ENCODE measurements at places on chromosomes 16 and 17.

GRCh38 chr17:78496311-78496710, 80.9 kb downstream of the DNAH17 start:
- no peak for DNase-seq

- DNase-seq, result no peak
Observed at GRCh38 chr17:75428543-75429469, 23.3 kb upstream of the GRB2 start.

DNA sequence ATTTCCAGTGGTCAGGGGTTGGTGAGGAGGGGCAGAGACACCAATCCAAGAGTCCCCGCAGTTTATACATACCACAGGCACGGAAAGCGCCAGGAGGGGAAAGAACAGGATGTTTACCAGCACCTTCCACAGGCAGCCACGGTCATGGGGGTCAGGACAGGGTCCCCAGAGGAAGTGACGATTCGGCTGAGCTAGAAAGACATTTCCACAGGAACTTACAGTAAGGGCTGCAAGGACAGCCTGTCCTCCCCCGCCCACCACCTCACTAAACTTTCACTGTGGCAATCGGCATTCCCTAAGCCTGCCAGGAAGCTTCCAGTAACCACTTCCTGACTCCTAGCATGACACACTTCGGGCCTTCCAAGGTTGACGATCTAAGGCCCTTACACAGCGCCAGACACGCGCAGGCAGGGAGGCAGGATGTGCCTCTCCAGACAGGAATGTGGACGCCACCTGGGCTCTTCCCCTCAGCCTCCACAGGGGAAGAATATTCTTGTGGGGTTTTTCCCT, 1.2 kb upstream of the MT2A start:
- DNase-seq, result no peak

- no peak for DNase-seq
Observed at GRCh38 chr16:53809088-53809932, 105.4 kb downstream of the FTO start.

DNA sequence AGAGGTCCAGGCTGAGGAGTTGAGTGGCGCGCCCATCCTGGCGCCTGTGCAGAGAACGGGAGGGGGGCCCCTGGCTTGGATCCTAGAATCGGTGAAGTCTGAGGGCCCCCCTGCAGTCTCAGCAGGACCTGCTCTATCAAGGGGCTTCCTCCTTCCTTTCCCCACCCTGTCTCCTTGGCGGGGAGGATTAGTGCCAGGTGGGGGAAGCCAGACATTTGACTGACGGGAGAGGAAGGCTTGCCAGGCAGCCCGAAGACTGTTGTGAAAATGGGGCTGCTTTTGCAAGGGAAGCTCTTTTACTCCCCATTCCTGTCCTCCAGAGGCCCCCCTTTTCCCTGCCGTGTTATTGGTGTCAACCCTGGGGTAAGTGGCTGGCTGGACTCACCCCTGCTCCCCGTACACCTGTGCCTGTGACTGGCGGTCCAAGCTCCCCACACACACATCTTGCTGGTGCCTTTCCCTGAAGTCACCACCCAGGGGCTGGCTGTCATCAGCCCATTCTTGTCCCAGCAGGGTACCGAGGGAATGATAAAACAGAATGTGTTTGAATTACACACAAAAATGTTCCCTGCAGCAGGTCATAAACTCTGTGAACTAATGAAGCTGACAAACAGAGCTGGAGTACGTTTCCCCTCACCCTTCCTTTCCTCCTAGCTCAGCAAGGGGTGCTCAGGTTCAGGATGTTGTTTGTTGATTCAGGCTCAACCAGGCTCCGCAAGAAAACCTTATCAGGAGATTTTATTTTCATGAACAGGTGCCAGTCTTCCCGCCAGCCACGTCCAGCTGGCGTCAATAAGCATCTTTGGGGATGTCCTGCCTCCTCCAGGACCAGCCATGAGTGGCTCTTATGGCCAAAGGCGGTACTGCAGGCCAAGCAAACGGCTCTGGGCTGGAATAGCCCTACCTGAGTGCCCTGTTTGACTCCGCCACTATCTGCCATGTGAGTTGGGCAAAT, 4.4 kb upstream of the ARMC7 start:
- DNase-seq, result no peak

DNA sequence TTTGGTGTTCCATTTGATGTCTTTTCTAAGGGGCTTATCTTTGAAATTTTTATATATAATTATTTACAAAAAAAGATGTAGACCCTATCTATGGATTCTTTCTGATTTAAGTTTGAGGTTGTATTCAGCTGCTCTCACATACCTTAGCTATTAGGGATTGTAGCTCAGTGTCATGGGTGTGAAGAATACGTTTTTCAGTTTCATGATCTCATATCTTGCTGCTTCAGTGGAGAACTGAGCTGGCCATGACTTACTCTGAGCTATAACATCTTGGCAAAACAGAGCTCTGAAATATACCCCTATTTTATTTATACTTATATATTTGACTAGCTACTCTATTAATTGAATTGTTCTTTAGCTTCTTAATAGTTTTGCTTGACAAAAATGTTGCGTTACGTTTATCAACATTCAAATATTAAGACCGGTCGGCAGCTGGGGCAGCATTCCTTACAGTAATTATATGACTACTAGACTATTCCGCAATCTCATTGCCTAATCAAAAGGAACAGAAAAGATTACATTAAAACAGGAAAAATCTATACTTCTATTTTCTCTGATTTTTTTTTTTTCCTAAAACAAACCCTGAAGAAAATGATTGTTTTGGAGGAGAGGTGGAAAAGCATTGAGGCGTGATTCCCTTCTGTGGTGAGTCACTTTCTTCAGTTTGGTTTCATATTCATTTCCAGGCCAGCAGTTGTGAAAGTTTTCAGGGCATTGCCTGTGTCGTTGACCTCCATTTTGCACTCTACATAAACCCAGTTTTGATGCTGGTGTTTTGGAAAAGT, 24.1 kb upstream of the KRT24 start:
- DNase-seq, result no peak

DNA sequence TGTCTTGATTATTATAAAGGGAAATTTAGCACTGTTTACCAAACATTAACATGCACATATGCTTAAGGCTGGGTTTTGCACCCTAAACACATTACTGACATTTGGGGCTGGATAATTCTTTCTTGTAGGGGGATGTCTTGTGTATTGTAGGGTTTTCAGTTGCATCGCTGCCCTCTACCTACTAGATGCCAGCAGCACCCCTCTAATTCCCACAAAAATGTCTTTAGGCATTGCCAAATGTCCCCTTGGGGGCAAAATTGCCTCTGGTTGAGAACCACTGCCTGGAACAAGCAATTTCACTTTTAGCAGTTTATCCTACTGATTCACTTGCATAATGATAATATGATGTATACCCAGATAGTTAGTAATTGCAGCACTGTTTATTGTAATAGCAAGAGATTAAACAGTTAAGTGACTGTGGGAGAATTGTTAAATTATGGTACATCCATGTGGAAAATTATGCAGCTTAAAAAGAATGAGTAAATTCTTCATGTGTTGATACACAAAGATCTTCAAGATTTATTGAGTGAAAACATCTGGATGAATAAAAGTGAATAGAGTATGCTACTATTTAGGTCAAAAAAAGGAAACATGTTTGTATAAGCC, 18.4 kb downstream of the PRSS54 start:
- no peak for DNase-seq

DNA sequence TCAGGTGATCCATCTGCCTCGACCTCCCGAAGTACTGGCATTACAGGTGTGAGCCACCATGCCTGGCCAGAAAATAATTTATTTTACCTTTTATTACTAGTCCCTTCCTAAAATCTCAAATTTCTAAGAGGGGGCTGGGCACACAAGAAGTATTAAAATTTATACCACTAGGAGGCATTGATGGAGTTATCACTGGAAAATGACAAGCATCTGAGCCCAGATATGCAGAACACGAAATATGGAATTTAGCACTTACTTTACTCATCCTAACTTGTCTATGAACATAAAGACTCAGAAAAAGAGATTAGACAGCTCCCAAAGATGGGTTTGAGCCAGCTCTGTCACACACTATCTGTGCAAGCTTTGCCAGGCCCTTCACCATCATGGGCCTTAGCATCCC, 46.4 kb downstream of the STAT5A start:
- no peak for DNase-seq

DNA sequence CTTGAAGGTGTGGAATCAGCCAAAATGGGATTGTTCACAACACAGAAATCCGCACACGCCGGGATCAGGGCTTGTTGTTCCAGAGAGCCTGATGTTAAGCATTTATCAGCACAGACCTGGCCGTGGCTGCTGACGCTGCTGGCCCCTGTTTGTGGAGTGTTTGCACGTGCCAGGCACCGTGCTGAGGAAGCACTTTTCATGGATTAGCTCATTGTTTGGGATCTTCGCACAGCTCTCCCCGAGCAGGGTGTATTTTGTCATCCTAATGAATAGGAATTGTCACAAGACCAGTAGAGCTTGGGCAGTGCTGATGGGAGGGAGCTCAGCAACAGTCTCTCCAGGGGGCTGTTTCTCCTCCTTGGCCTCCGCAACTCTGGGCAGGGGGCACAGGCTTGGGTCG, 160.4 kb upstream of the PLCG2 start:
- no peak for DNase-seq

- no peak for DNase-seq
Observed at GRCh38 chr17:63929860-63930766, 2.0 kb downstream of the CD79B start.

GRCh38 chr17:21094298-21094704, 32.5 kb upstream of the DHRS7B start:
- DNase-seq, result no peak

- no peak for DNase-seq
Observed at GRCh38 chr16:3054965-3055733, 8.8 kb downstream of the MMP25 start.

GRCh38 chr17:40190197-40191021, 13.1 kb downstream of the RAPGEFL1 start:
- no peak for DNase-seq

DNA sequence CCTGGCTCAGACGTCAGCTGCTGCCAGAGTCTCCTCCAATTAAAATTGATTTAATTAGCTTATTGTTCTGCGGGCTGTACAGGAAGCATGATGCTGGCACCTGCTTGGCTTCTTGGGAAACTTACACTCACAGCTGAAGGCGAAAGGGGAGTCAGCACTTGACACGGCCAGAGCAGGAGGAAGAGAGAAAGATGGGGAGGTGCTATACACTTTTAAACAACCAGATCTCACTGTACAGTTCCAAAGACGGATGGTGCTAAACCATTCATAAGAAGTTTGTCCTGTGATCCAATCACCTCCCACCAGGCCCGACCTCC, 1.4 kb upstream of the PRDM7 start:
- DNase-seq, result no peak

DNA sequence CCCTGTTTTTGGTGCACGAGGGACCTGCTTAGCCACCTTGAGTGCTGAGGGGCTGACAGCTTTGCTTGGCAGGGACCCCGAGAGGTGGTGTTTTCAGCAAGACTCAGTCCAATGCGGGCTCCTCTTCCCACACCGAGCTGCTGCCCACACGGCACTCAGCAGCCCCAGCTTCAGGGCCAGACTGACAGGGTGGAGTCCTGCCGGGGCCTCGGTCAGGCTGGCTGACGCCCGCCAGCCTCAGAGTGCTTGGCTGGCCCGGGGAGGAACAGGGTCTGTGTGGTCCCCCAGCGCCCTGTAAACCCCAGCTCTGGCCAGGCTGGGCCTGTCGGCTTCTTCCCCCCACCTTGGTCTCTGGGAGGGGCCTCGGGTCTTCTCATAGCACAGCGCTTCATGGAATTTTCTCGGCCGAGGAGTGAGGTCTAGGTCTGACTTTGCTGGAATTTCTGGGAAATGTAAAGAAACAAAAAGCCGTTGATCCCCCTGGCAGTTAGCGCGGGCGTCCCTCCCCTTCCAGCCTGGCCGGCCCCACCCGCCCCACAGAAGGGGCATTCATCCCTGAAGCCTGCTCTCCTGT, 2.6 kb downstream of the SOX8 start:
- no peak for DNase-seq

- no peak for DNase-seq
Observed at GRCh38 chr17:1908699-1909309, 79.0 kb downstream of the RPA1 start.

GRCh38 chr16:68276223-68276622, 11.9 kb downstream of the SLC7A6 start:
- DNase-seq, result no peak

DNA sequence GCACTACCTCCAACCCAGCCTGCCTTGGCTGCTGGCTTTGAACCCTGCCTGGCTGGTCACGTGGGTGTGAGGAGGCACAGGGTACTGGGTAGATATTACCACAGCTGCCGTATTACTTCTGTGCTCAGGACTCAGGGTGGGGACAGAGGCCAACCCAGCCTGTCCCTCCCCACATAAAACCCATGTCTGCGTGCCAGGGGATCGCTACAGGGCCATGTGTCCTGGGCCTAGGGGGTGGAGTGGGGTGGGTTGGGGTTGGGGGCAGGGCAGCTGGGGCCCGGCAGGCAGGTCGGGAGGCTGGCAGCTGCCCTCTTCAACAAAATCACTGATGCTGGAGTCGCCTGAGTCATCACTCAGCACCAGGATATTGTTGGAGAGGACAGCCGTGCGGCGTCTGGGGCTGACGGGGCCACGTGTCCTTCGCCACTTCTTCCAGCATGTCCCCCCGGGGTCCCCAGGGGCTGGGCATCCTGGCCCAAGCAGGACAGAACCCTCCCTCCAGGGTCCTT, 39.7 kb upstream of the PVALEF start:
- no peak for DNase-seq

GRCh38 chr16:31568577-31569359, 41.1 kb downstream of the AHSP start:
- no peak for DNase-seq

GRCh38 chr16:79600638-79601091, at the start of gene MAF:
Gene MAF, minus strand, starts transcription at chr16:79600737. Its CDS starts 835 bp downstream, at chr16:79599902.
- peak; percentile 80 for DNase-seq

- DNase-seq, result no peak
Observed at GRCh38 chr17:78318407-78318806, 41.5 kb downstream of the SOCS3 start.
